ENCODE measurements at places on chromosomes 2 and 18.

DNA sequence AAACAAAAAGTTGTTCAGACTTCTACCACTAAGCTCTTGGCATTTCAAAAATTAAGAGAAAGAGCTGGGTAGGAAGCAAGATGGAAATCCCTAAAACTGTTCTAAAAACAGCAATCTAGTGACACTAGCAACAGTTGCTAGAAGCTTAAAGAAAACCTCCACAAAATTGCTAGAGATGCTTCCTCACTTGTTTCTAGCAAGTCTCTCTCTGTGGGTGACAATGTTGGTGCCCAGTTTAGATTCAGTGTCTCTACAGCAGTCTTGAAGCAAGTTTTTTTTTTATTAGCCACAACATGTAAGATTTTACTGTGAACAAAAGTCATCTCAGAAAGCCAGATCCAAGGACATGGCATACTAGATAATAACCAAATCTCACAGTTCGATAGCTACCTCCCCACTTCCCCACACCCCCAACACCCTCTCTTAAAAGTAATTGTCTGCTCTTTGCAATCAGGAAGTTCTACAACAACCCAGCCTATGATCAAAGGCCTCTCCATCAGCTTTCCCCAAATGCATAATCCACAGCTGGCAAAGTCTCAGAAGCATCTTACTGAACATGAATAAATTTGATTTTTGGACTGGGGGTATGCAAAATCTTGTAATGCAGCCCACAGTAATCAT is 70.0 kb downstream of the ANKRD44 start:
- no peak for DNase-seq

GRCh38 chr2:210226223-210226622 is 976 bp upstream of the ACADL start:
- DNase-seq = no peak

- DNase-seq = no peak
These were observed 18.0 kb upstream of the DPP4 start for GRCh38 chr2:162092008-162092390.

DNA sequence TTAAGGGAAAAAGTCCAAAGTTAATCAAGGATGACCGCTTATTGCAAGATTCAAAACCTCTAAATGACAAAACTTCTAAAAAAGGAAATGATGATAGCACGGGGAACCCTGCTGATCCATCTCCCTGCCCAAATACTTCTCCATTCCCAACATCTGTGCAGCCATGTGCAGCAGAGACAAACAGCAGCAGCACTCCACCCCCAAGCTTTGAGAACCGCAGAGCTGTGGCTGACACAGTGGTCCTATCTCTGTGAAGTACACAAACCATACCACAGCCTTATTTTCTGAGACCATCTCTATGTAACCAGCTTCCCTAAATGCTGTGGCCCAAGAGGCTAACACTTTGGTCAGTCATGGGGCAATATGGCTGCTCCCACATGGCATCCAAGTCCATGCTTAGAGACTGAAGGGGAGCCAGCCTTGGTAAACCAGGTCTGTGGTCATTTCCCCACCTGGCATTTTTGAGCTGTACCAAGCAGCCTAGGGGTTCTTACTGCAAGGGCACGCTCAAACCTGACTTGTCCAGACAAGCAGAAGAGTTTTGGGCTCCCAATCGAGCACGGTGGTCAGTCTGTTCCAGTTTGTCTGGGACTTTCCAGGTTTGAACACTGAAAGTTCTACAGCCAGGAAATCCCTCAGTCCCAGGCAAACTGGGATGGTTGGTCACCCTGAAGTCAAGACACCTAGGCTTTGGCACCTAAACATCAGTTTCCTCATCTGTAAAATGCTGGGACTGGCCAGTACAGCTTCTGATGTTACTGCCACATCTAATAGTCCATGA is 17.1 kb upstream of the NFE2L2 start:
- DNase-seq = no peak

DNA sequence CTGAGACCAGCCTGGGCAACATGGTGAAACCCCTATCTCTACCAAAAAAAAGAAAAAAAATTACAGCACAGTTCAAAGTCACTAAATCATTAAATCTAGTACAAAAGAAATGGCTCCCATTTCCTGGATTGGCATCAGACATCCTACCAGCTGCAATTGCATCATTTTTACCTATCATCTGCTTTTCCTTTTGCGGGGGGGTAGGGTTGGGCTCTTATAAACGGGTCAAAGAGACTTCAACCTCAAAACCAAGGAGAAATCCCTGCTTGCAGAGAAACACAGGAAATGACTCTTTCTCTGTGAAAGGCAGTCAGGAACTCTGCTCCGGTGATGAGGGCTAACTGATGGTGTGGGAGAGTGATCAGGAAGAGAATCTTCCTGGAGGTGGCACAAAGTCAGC is 45.3 kb upstream of the RFX8 start:
- DNase-seq = no peak

DNA sequence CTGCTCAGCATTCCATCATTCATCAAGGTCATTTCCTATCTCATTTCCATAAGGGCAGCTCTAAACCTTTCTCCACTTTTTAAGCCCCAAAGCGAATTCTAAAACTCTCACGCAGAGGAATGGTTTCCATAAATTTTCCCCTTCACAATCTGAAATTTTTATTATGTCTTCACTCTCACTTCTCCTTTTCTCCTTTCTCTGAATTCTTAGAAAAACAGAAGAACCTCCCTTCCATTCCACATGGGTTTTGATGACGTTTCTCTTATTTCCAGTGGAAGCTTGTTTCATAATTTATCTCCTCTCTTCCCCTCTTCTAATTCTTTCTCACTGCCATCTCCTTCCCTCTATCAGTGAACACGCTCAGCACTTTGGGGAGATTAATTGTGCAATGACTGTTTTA is 97.3 kb downstream of the SPATS2L start:
- no peak for DNase-seq
